ENCODE measurements at places on chromosomes 2 and 18. TPM values are rescaled to one million over a fixed set of nuclear protein-coding genes. Genes with fewer than 3 reads are reported as not detected.

The CCDC148 gene
- total RNA-seq: 2.8 TPM

The PRADC1 gene
- 14.8 TPM for total RNA-seq

The PRKAG3 gene
- total RNA-seq: not detected

The CCBE1 gene
- 14.0 TPM for total RNA-seq

The ANKRD62 gene
- total RNA-seq: 0.27 TPM

The VWA3B gene
- total RNA-seq: 7.9 TPM

The GALNT5 gene
- total RNA-seq: 33.9 TPM

GRCh38 chr18:51169731-51170130 is 27.8 kb downstream of the MEX3C start:
- H3K4me1 ChIP-seq: no peaks in the 10 kb centered on the region
- no peak overlapping the region for H3K4me3 ChIP-seq
- no peaks in the 10 kb centered on the region for H3K27me3 ChIP-seq

- no peaks in the 10 kb centered on the region for H3K4me1 ChIP-seq
- no peak overlapping the region for H3K4me3 ChIP-seq
- H3K27ac ChIP-seq: no peak overlapping the region
- no peaks in the 10 kb centered on the region for H3K36me3 ChIP-seq
- no peaks in the 10 kb centered on the region for H3K27me3 ChIP-seq
- DNase-seq: no peak
Observed at GRCh38 chr2:102449370-102449974, 23.6 kb upstream of the SLC9A4 start.

- H3K4me1 ChIP-seq: no peaks in the 10 kb centered on the region
- no peak overlapping the region for H3K4me3 ChIP-seq
- H3K27ac ChIP-seq: no peak overlapping the region
- H3K36me3 ChIP-seq: no peaks in the 10 kb centered on the region
- no peak for DNase-seq
- peaks cover 17% of the 10 kb centered on the region for H3K27me3 ChIP-seq
Observed at GRCh38 chr2:29238497-29238896, 123.3 kb downstream of the CLIP4 start.

GRCh38 chr2:52396836-52397235 is 1364.9 kb upstream of the NRXN1 start:
- no peak overlapping the region for H3K27ac ChIP-seq
- H3K36me3 ChIP-seq: no peaks in the 10 kb centered on the region
- no peaks in the 10 kb centered on the region for H3K4me1 ChIP-seq

DNA sequence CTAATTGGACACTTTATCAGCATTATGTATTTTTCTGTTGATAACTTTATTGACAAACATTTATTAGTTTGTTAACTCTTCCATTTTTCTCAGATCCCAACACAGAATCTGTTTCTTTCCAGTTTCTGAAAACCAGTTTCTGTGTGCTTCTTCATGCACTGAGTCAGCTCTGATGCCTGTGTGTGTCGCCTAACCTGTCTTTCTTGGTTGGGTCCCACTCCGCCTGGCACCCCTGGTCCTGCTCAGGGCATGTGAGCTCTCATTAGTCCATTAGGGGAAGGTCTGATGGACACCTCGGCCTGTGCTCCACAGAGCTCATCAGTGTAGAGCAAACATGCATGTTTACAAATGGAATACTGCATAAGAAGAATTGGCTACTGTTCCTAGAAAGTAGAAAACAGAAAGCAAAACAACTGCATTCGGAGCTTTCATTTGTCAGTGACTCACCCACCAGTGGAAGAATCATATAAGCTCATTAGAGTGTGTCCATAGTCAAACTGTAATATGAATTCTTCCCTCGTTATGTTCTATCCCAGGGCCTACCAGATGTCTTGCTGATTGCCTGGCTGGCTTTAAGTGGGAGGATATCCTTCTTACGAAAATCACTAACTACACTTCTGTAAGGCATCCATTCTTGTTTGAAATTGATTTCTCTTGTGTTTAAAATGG is 137.7 kb downstream of the SNTG2 start:
- no peaks in the 10 kb centered on the region for H3K27me3 ChIP-seq
- no peak overlapping the region for H3K4me3 ChIP-seq
- no peaks in the 10 kb centered on the region for H3K36me3 ChIP-seq
- no peaks in the 10 kb centered on the region for H3K4me1 ChIP-seq
- no peak overlapping the region for H3K27ac ChIP-seq
- no peak for DNase-seq

- no peak overlapping the region for H3K4me3 ChIP-seq
- H3K36me3 ChIP-seq: no peaks in the 10 kb centered on the region
- no peaks in the 10 kb centered on the region for H3K4me1 ChIP-seq
- no peak for DNase-seq
- no peaks in the 10 kb centered on the region for H3K27me3 ChIP-seq
- H3K27ac ChIP-seq: no peak overlapping the region
Observed at GRCh38 chr2:191064590-191064989, 50.6 kb upstream of the STAT1 start.

DNA sequence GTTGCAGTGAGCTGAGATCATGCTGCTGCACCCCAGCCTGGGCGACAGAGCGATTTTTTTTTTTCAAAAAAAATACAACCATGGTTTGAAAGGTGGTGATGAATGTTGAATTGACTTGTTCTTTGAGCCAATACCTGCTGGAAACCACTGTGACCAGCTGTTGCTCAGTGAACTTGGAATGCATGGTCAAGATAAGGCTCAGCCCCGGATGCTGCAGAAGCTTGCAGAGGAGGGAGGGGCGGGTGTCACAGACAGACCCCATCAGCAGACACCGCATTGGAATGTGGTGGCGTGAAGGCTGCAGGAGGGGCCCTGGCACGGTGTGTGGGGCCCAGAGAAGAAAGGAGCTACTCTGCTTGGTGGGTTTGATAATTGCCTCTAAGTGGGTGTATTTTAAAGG is 91.6 kb downstream of the ITGB1BP1 start:
- H3K27me3 ChIP-seq: no peaks in the 10 kb centered on the region
- no peak for DNase-seq
- H3K36me3 ChIP-seq: peaks cover 6% of the 10 kb centered on the region
- H3K4me1 ChIP-seq: peaks cover 37% of the 10 kb centered on the region
- no peak overlapping the region for H3K4me3 ChIP-seq
- no peak overlapping the region for H3K27ac ChIP-seq

- no peaks in the 10 kb centered on the region for H3K4me1 ChIP-seq
- H3K4me3 ChIP-seq: no peak overlapping the region
- H3K36me3 ChIP-seq: no peaks in the 10 kb centered on the region
- no peaks in the 10 kb centered on the region for H3K27me3 ChIP-seq
- no peak overlapping the region for H3K27ac ChIP-seq
- DNase-seq: no peak
Observed at GRCh38 chr2:72815655-72816278, 10.1 kb downstream of the EXOC6B start.

- no peak for DNase-seq
- no peak overlapping the region for H3K4me3 ChIP-seq
- H3K27ac ChIP-seq: no peak overlapping the region
- H3K36me3 ChIP-seq: no peaks in the 10 kb centered on the region
- H3K27me3 ChIP-seq: no peaks in the 10 kb centered on the region
Observed at GRCh38 chr2:230048010-230048671, 20.6 kb downstream of the SLC16A14 start.

- H3K27me3 ChIP-seq: no peaks in the 10 kb centered on the region
- H3K4me3 ChIP-seq: no peak overlapping the region
- H3K27ac ChIP-seq: no peak overlapping the region
- no peak for DNase-seq
- H3K4me1 ChIP-seq: peaks cover 41% of the 10 kb centered on the region
Observed at GRCh38 chr2:216113572-216113971, 4.4 kb downstream of the XRCC5 start.

- no peak overlapping the region for H3K4me3 ChIP-seq
- DNase-seq: no peak
- no peaks in the 10 kb centered on the region for H3K27me3 ChIP-seq
- no peaks in the 10 kb centered on the region for H3K4me1 ChIP-seq
- H3K36me3 ChIP-seq: no peaks in the 10 kb centered on the region
- H3K27ac ChIP-seq: no peak overlapping the region
Observed at GRCh38 chr2:6342273-6342920, 523.3 kb downstream of the CMPK2 start.

- peak overlapping the region; percentile 69 for H3K4me3 ChIP-seq
- no peaks in the 10 kb centered on the region for H3K27me3 ChIP-seq
- peaks cover 50% of the 10 kb centered on the region for H3K36me3 ChIP-seq
- peak; percentile 92 for DNase-seq
- peaks cover 27% of the 10 kb centered on the region for H3K4me1 ChIP-seq
- peak overlapping the region; percentile 92 for H3K27ac ChIP-seq
Observed at GRCh38 chr2:130342020-130342532, 621 bp upstream of the IMP4 start.

GRCh38 chr2:207087046-207087902 is 78.5 kb downstream of the KLF7 start:
- H3K27me3 ChIP-seq: no peaks in the 10 kb centered on the region
- DNase-seq: no peak
- H3K36me3 ChIP-seq: peaks cover 33% of the 10 kb centered on the region
- H3K4me1 ChIP-seq: peaks cover 38% of the 10 kb centered on the region
- H3K27ac ChIP-seq: no peak overlapping the region
- no peak overlapping the region for H3K4me3 ChIP-seq

- DNase-seq: no peak
- no peaks in the 10 kb centered on the region for H3K27me3 ChIP-seq
- H3K36me3 ChIP-seq: no peaks in the 10 kb centered on the region
- no peak overlapping the region for H3K4me3 ChIP-seq
Observed at GRCh38 chr2:224258059-224258458, 143.8 kb downstream of the FAM124B start.

DNA sequence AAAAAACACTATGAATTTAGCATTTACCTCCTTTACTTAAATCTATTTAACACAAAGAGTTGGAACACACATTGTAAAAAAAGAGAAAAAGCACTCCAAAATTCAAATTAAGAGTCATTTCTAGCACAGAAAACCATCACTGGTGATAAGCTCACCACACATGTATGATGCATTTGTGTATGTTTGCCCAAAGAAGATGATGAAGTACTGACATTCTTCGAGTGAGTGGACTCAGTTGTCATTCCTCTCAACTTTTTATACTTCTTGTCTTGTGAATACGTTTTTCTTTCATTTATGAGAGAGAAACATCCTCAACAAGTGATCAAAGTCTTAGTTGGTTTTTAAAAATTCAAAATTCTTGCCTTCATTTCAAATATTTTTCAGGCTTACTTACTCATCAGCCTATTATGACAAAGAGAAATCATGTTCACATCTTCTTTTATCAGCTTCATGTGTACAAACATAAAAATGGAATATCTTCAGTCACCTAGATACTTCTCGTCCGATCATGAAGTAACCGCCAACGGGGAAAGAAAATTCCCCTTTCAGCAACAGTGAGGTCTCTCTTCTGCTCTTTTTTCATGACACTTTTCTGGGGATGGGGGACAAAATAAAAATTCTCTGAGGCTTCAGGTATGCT is 1.5 kb downstream of the DSEL start:
- H3K4me1 ChIP-seq: peaks cover 18% of the 10 kb centered on the region
- H3K27me3 ChIP-seq: no peaks in the 10 kb centered on the region

GRCh38 chr18:62577765-62578164 is 54.9 kb downstream of the ZCCHC2 start:
- no peak overlapping the region for H3K27ac ChIP-seq
- no peaks in the 10 kb centered on the region for H3K27me3 ChIP-seq
- no peak for DNase-seq
- H3K4me1 ChIP-seq: peaks cover 6% of the 10 kb centered on the region
- no peak overlapping the region for H3K4me3 ChIP-seq

DNA sequence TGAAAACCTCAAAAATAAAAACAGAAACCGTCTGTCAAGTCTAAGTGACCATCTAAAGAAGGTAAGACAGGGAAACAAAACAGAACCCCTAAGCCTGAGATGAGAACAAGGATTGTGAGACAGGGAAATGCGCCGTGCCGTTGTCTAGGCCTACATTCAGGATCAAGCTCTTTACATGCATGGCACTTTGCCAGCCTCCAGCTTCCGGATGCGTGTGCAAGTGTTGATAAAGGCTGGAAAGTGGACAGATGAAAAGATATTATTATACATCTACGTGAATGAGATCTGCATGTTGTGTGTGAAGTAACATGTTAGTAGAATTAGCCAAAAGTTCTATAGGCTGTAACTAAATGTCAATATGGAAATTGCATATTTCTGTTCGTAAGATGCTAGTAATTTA is 28.6 kb upstream of the TMEM87B start:
- peaks cover 27% of the 10 kb centered on the region for H3K36me3 ChIP-seq
- H3K4me1 ChIP-seq: peaks cover 2% of the 10 kb centered on the region
- H3K27ac ChIP-seq: no peak overlapping the region

DNA sequence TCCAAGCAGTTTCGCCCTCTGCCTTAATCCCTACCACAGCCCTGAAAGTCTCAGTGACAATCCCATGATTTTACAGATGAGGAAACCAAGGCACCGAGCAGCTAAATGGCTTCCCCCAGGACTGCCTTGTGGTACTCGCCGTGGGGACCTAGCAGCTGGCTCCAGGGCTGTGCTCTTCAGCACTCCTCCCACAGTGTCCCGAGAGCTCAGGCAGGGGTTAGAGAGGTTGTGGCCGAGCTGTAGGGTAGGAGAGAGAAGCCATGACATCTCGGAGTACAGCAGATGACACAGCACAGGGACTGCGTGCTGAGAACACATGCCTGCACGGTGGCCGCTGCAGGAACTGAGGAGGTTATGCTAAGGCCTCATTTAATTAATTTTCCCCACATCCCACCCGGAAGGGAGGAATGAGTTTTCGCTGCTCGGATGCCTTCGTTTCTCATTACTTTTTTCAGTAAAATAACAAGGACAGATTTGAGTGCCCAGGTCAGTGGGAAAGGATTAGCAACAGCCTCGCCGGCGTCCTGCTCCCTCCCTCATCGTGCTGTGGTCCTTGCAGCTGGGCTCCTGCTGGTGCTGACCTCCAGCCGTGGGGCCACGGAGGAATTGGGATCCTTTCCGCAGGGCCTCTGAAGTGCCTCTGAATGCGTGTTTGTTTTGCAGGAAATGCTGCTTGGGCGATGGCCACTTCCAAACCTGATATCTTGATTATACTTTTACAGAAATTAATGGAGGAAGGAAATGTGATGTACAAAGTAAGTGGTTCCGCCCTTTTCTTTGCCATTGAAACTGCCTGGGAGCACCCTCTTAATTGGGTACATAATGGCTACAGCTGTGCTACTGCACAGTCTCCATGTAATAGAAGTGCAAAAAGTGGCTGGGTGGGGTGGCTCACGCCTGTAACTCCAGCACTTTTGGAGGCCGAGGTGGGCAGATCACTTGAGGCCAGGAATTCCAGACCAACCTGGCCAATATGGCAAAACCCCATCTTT is 61.2 kb downstream of the WDSUB1 start:
- H3K27ac ChIP-seq: peak overlapping the region; percentile 66
- peaks cover 60% of the 10 kb centered on the region for H3K4me1 ChIP-seq
- H3K27me3 ChIP-seq: no peaks in the 10 kb centered on the region
- no peak overlapping the region for H3K4me3 ChIP-seq
- no peak for DNase-seq

GRCh38 chr18:38611036-38611964 is 1045.7 kb upstream of the CELF4 start:
- no peaks in the 10 kb centered on the region for H3K4me1 ChIP-seq
- no peaks in the 10 kb centered on the region for H3K27me3 ChIP-seq
- no peak overlapping the region for H3K4me3 ChIP-seq
- no peak for DNase-seq
- H3K36me3 ChIP-seq: no peaks in the 10 kb centered on the region
- no peak overlapping the region for H3K27ac ChIP-seq

All from lower lobe of right lung (tissue), 2 donors.